Stimulated activated CD8-positive, alpha-beta memory T cell treated with anti-CD3 and anti-CD28 coated beads, Interleukin-15, amount 100 ng/mL, for 4 hours (primary cell): ENCODE measurements at places on chromosomes 12 and 14.

DNA sequence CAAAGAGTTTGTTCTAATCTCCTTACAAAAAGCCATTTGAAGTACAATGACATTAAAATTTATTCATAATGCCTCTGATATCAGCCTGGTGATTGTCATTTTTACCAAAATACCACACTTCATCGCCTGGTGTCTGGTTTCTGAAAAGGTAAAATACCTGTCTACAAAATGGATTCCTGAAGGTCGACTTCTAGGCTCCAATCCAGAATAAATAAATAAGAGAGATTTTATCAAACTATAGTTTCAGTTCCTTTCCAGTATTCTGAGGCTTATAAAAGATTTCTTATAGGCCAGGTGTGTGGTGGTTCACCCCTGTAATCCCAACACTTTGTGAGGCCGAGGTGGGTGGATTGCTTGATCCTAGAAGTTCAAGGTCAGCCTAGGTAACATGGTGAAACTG, 340.7 kb downstream of the SLC16A7 start:
- DNase-seq: no peak

GRCh38 chr14:22567437-22567836, 21.6 kb downstream of the DAD1 start:
- no peak for DNase-seq

- DNase-seq: no peak
Measured at GRCh38 chr12:24948420-24948756, 513 bp downstream of the BCAT1 start.

- DNase-seq: no peak
Measured at GRCh38 chr12:54452628-54453027, 20.8 kb downstream of the GTSF1 start.

DNA sequence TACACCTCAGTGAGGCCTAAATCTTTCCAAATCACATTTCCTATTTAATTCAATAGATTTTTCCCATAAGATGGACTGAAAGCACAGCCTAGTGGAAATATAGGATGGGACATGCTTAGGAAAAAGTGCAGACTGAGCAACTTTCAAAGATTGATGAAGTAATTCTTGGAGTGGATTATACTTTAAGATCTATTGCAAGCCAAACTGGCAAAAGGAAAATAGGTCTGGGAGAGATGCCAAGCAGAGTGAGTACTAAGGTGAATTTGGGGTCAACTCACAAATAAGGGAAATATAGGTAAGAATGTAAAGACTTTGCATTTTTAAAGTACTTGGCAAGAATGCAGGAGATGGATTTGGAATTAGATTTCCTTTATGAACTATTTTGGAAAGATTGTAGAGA, 170.2 kb upstream of the FOXG1 start:
- no peak for DNase-seq

GRCh38 chr14:54127526-54127925, 170.9 kb upstream of the BMP4 start:
- no peak for DNase-seq

DNA sequence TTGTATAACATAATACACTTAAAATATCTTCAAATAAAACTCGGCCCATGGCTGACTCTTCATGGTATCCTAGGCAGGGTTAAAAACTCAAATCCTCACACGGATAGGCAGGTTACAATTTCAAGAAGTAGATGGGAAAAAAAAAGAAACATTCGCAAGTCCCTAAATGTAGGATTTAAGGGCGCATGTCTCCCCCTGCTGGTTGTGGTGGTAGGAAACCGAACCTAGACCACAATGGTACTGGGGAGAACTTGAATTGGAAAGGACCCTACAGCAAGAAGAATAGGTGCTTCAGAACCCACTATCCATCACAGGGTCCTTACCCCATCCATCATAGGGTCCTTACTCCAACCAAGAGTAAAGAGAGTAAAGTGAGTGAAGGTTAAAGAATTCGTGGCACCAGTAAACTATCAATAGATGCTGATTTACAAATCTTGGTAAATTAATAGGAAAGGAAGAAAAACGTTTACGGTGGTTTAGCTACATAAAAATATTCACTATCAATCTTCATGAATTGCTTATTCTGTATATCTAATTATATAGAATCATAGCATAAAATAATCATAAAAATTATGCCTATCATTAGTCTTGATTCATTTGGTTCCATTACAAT, 3.3 kb upstream of the CIPC start:
- DNase-seq: peak; percentile 64

- DNase-seq: no peak
Measured at GRCh38 chr12:124569375-124570148, 2.1 kb upstream of the NCOR2 start.
